ENCODE measurements at places on chromosomes 7 and 10.
A peak's percentile ranks its signal among the peaks of the same experiment; 100 is the strongest.

DNA sequence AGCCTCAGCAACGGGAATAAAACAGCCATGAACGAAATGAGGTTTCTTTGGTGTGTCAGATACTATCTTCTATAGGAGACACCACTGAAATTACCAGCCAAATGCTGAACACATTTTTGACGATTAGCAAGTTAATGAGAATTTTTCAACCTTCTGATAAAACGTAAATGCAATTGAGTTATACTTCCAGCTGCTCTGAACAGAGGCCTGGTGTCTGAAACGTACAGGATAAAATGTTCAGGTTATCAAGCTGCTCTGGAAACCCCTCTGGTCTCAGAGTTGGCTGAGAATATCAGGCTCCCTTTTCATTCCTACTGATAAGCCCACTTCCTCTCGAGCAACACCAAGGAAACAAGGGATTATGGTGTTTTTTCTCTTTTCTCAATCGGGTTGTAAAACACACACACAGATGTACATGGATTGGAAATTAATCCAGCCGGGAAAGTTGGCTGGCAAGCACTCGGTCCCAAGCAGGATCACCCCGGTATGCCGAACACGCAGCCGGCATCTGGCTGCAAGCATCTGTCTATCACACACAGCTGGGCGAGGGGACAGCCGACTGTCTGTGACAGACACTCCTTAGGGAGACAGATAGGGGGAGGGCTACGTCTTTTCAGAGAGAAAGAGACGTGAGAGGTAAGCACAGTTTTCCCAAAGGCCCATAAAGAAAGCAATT, 171.8 kb downstream of the PRKAG2 start:
- DNase-seq, result no peak

DNA sequence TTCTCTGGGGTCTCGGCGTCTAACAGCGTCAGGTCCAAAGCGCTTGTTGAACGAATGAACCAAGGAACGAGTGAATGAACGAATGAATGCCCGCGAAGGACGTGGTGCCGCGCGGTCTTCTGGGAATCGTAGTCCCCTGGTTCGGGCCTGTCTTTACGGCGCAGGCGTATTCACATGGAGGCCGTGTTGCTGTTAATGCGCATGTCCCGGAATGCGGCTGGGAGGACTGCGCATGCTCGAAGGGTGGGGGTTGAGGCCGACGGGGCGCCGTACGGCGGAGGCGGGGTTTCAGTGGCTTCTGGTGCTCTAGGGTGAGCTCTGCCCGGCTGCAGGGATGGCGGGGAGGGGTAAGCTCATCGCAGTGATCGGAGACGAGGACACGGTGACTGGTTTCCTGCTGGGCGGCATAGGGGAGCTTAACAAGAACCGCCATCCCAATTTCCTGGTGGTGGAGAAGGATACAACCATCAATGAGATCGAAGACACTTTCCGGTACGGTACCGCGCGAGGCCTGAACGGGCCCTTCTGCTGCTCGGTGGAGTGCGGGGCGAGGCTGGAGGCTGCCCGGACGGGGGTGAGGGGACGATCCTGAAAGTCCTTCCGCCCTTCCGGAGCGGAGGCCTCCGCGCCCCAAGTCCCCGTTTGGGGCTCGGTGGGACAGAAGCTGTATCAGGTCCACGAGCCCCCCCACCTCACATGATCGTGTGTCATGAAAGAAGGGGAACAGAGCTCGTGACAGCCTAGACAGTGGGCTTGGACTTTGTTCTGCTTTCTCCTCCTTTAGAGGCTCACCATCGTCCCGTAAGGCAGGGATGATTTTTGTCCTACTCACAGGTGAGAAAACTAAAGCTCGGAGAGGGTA, at the start of gene ATP6V1F:
TSS of gene ATP6V1F (plus strand) at position 286 of the 862 bp plus-strand sequence. CDS start at position 335, 49 bp downstream.
- DNase-seq, result peak; percentile 86

DNA sequence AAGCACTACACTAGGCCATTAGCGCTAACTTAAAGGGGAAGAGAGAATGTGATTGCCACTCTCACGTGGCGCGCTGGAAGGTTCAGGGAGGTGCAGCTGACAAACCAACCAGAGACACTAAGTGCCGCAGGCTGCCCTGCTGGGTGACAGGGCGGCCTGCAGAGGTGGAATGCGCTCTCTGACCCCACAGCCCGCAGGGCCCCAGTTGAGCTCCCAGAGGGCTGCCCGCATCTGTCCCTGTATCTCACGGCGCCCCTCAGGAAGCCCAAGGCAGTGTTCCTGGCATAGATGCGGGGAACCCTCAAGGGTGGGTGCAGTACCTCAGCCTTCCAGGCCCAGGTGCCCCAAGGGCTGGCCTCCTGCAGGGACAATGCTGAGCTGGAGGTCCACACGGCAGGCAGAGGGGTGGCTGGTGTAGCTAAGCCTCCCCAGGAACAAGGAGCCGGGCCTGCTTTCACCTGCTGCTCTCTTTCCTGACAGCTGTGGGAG, 66.6 kb downstream of the CALML3 start:
- DNase-seq, result no peak

DNA sequence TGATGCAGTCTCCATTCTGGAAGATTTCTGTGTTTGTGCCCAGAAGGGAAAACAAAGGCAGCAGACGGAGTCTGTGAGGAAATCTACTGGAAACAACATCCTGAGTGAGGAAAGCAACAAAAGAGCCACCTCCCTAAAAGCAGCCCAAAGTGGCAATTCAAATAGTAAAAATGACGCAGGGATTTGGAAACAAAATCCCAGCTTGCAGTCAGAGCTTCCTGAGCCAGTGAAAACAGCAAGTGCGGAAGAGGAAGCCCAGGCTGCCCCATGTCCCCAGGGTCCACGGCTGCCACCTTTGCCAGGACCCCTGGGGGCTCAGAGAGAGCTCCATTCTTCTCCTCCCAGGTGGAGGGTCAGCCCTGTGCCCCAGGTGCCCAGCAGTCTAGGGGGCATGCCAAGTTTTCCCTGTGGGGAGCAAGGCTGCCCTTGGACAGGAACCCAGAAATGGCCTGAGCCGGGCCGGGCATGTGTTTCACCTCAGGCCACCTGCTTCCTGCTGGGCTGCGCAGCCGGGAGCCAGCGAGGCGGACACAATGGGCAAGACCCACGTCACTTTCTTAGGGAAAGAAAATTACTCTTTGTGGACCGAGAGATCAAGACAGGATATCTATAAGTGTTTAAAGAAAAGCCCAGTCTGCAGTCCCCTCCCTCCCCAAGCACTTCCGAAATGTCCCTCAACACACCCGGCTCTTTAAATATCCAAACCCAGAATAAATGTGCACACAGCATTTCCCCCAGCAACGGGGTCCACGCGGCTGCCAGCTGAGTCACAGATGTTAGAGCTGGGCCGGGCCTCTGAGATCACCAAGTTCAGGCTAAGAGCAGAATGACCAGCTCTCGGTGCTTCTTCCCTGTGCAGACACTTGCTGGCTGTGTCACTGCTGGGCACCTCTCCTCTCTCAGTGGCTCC, 231.1 kb downstream of the ARHGAP12 start:
- DNase-seq, result no peak

- no peak for DNase-seq
These were observed 51.3 kb downstream of the MDFIC start for GRCh38 chr7:114973147-114973546.

- no peak for DNase-seq
These were observed 10.9 kb upstream of the PAX2 start for GRCh38 chr10:100734295-100735086.
